Cardiac fibroblast (primary cell): ENCODE measurements at places on chromosomes 5 and 9.
A peak's percentile ranks its signal among the peaks of the same experiment; 100 is the strongest.

GRCh38 chr9:16241231-16241630 is 629.2 kb downstream of the BNC2 start:
- DNase-seq = peak; percentile 31

- no peak for DNase-seq
Observed at GRCh38 chr9:111613436-111614040, 14.1 kb upstream of the PTGR1 start.

DNA sequence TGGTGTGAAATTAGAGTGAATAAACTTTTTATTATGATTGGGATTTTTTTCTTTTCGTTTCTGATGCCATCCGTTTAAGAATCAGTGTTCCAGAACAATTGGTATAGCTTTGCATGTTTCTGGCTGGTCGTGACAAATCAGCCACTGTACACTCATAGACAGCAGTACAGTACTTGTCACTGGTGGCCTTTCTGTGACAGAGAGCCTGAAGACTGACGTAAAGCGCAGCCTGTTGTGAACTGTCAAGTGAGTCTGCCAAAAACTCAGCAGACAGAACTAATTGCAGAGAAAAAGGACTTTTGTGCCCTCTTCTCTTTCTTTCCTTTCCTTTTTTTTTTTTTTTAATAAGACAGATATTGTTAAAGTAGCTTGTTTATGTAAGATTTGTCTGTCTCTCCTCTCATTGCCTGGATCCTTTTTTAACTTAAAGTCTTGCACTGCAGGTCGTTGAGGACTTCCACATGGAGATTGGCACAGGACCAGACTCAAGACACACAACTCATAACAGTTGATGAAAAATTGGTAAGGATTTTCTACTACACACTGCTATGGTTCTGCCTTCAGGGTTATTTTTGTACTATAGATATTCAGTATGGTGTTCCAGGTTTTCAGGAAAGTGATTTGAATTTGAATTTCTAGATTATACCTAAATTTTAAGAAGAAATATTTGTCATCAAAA is 42.7 kb downstream of the NDUFS4 start:
- peak; percentile 59 for DNase-seq

GRCh38 chr5:87404359-87404758 is 8.4 kb downstream of the CCNH start:
- DNase-seq = no peak

DNA sequence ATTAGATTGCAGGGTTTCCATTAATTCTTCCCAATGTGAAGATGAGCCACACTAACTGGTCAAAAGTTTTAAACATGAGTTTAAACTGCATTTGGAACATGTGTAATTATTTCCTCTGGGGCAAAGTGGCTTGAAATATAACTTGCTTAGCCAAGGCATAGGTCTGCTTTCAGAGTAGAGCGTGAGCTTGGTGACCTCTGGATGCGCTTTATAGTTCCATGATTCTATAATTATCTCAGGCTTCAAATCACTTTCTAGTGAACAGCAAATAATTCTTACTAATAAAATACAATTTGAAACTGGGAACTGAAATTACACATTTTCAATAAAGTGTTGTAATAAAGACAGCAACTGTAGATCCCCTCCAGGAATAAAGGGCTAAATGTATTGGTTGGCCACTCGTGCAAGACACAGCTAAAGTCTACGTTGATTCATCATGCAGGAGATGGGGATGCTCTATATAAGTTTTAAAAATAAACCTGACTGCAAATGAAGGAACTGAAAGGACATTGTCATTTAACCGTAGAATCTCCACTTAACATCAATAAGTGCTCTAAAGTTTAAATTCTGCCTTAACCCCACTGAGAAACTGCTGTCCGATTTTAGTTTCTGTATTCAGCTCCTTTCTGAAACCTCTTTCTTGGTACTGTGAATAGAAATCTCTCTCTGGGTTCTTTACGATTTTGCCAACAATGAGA is 460.0 kb downstream of the PSAT1 start:
- DNase-seq = no peak

GRCh38 chr5:133296624-133297023 is 244.8 kb downstream of the HSPA4 start:
- DNase-seq = no peak

GRCh38 chr9:125561509-125562148 is 145.4 kb downstream of the MAPKAP1 start:
- DNase-seq = no peak

GRCh38 chr5:38434966-38435705 is 121.3 kb downstream of the LIFR start:
- DNase-seq = peak; percentile 44

DNA sequence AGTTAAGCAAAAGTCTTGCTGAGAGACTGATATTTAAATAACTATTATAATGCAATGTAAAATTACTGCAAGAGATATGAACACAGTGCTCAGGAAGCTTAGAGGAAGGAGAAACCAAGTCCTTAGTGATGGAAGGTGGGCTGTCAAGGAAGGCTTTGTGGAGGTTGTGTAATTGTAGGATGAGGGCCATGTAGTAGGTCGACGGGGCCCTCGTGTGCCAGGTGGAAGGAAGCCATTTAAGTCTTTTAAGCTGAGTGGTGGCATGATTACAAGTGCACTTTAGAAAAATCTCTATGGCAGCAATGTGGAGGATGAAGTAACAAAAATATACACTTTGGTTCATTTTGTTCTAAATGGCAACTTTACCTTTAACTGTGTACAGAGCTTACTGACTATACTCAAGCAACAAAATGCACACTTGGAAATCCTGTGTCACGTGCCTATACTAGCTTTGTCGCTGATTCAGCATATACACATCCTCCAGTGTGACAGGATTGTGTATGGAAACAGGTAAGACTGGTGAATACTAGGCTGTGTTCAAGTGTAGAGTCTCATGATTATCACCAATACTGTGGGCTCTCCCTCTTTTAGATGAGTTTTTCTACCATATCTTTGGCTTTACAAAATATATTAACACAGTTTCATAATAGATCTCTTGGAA is 78.6 kb downstream of the TMC1 start:
- no peak for DNase-seq
